Type B pancreatic cell (in vitro differentiated cells): ENCODE measurements at places on chromosomes 13 and 19. TPM values are rescaled to one million over a fixed set of nuclear protein-coding genes. Genes with fewer than 3 reads are reported as not detected.
A peak's percentile ranks its signal among the peaks of the same experiment; 100 is the strongest.

GRCh38 chr19:38875656-38876395 lies 2.2 kb downstream of the RINL start:
- H3K36me3 ChIP-seq: no peaks in the 10 kb centered on the region
- no peak overlapping the region for H3K27ac ChIP-seq
- no peaks in the 10 kb centered on the region for H3K27me3 ChIP-seq
- no peak overlapping the region for H3K4me3 ChIP-seq
- no peak for DNase-seq

F10 gene
- total RNA-seq: 34.4 and 53.6 TPM in 2 replicates

DNA sequence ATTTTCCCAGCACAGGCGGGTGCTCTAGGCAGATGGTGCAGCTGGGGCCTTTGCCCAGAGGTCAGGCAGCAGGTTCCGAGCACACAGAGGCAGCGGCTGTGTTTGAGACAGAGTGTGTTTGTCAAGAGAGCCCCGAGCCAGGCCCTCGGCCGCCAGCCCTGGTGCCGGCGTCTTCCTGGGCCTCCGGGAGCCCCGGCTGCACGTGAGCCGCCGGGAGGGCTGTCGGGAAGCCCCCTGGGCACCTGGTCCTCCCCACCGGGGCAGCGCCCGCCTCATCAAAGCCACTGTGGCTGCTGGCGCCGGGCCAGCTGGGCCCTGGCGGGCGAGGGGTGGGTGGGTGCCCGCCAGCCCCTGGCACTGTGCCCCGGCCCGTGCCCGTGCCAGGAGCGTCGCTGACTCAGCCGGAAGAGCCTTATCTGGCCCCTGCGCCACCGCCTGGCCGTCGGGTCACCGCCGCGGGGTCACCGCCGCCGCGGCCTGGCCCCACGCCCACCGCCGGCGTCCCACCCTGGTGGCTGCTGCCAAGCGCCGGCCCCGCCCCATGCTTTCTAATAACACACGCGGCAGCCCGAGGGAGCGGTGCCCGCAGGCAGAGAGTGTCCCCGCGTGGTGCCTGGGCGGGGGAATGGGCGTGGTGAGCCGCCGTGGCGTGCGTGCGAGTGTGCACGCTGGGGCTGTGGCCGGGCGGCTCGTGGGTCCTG lies 14.9 kb downstream of the ARID3A start:
- H3K27ac ChIP-seq: peak overlapping the region; percentile 67
- no peak for DNase-seq
- H3K36me3 ChIP-seq: peaks cover 24% of the 10 kb centered on the region
- peak overlapping the region; percentile 26 for H3K4me3 ChIP-seq
- peaks cover 22% of the 10 kb centered on the region for H3K4me1 ChIP-seq
- H3K27me3 ChIP-seq: no peaks in the 10 kb centered on the region

GRCh38 chr19:30447553-30447870 lies 75.3 kb downstream of the ZNF536 start:
- no peak overlapping the region for H3K4me3 ChIP-seq
- no peak for DNase-seq
- peaks cover 4% of the 10 kb centered on the region for H3K36me3 ChIP-seq
- peaks cover 41% of the 10 kb centered on the region for H3K27me3 ChIP-seq
- H3K4me1 ChIP-seq: peaks cover 30% of the 10 kb centered on the region

- no peak overlapping the region for H3K27ac ChIP-seq
- no peak for DNase-seq
- no peaks in the 10 kb centered on the region for H3K36me3 ChIP-seq
- H3K4me3 ChIP-seq: no peak overlapping the region
- peaks cover 4% of the 10 kb centered on the region for H3K27me3 ChIP-seq
Observed at GRCh38 chr13:112900691-112901091, 68.3 kb upstream of the MCF2L start.

- H3K36me3 ChIP-seq: no peaks in the 10 kb centered on the region
- no peaks in the 10 kb centered on the region for H3K27me3 ChIP-seq
- peaks cover 28% of the 10 kb centered on the region for H3K4me1 ChIP-seq
Observed at GRCh38 chr13:114038211-114038613, 64.3 kb upstream of the C13orf46 start.

GIPC3 gene
- 0.07 TPM in 1 of 2 replicates, not detected in the other for total RNA-seq

GRCh38 chr13:26743971-26744370 lies 16.6 kb downstream of the GPR12 start:
- peaks cover 71% of the 10 kb centered on the region for H3K27me3 ChIP-seq
- H3K36me3 ChIP-seq: no peaks in the 10 kb centered on the region
- H3K27ac ChIP-seq: no peak overlapping the region
- no peaks in the 10 kb centered on the region for H3K4me1 ChIP-seq
- H3K4me3 ChIP-seq: no peak overlapping the region

OR1M1 gene
- total RNA-seq: 0.31 TPM in 1 of 2 replicates, not detected in the other

ZNF813 gene
- 7.6 and 10.6 TPM in 2 replicates for total RNA-seq

- peaks cover 16% of the 10 kb centered on the region for H3K4me1 ChIP-seq
- no peak overlapping the region for H3K4me3 ChIP-seq
- no peaks in the 10 kb centered on the region for H3K36me3 ChIP-seq
- no peak for DNase-seq
- H3K27me3 ChIP-seq: no peaks in the 10 kb centered on the region
Observed at GRCh38 chr13:24631922-24632321, 48.3 kb upstream of the ATP12A start.

GRCh38 chr13:50910485-50910805 lies 854 bp downstream of the RNASEH2B start:
- H3K27ac ChIP-seq: peak overlapping the region; percentile 86
- H3K4me1 ChIP-seq: peaks cover 35% of the 10 kb centered on the region
- peak overlapping the region; percentile 88 for H3K4me3 ChIP-seq

GRCh38 chr13:97004886-97005285 lies 10.6 kb upstream of the OXGR1 start:
- H3K27ac ChIP-seq: no peak overlapping the region
- H3K4me3 ChIP-seq: no peak overlapping the region
- peaks cover 20% of the 10 kb centered on the region for H3K4me1 ChIP-seq
- no peaks in the 10 kb centered on the region for H3K36me3 ChIP-seq
- H3K27me3 ChIP-seq: peaks cover 10% of the 10 kb centered on the region
- no peak for DNase-seq

- H3K27ac ChIP-seq: no peak overlapping the region
- no peak overlapping the region for H3K4me3 ChIP-seq
- no peaks in the 10 kb centered on the region for H3K36me3 ChIP-seq
- H3K27me3 ChIP-seq: peaks cover 17% of the 10 kb centered on the region
- H3K4me1 ChIP-seq: peaks cover 17% of the 10 kb centered on the region
- DNase-seq: no peak
Observed at GRCh38 chr13:28451482-28452217, 43.3 kb downstream of the FLT1 start.

DNA sequence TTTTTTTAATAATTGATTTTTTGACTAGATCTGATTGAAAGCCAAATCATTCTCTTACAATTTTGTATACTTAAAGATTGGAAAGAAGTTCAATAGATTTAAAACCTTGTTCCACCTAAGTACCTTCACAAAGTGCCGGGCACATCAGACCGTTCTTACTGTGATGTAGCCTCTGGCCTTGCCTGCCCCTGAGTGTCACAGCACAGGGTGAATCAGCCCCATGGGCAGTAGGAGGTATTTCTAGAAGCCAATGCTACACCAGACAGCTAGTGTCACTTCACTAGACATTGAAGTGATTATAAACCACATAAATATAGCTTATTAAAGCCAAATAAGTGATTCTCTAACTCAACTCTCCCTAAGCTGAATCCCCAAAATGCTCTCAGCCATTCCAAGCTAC lies 131.3 kb downstream of the LACC1 start:
- H3K27ac ChIP-seq: no peak overlapping the region
- no peak overlapping the region for H3K4me3 ChIP-seq
- no peaks in the 10 kb centered on the region for H3K27me3 ChIP-seq
- no peak for DNase-seq
- no peaks in the 10 kb centered on the region for H3K36me3 ChIP-seq

DNA sequence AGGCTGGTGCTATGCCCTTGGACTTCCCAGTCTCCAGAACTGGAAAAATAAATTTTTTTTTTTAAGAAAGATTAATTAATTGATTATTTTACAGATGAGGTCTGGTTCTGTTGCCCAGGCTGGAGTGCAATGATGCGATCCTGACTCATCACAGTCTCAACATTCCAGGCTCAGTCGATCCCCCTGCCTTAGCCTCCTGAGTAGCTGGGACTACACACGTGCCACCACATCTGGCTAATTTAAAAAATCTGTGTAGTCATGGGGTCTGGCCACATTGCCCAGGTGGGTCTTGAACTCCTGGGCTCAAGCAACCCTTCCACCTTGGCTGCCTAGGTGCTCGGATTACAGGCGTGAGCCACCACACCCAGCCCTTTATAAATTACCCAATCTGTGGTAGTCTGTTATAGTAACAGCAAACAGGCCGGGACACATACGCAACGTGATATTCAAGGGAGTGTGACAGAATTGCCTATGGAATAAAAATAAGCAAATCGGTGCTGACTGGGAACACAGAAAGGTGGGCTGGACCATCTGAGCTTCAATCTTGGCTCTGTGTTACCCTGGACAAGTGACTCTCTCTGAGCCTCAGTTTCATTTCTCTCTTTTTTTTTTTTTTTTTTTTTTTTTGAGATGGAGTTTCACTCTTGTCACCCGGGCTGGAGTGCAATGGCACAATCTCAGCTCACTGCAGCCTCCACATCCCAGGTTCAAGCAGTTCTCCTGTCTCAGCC lies 42.8 kb downstream of the PIN1 start:
- H3K27me3 ChIP-seq: no peaks in the 10 kb centered on the region
- no peak for DNase-seq
- H3K27ac ChIP-seq: no peak overlapping the region
- H3K4me1 ChIP-seq: peaks cover 12% of the 10 kb centered on the region
- no peaks in the 10 kb centered on the region for H3K36me3 ChIP-seq

DNA sequence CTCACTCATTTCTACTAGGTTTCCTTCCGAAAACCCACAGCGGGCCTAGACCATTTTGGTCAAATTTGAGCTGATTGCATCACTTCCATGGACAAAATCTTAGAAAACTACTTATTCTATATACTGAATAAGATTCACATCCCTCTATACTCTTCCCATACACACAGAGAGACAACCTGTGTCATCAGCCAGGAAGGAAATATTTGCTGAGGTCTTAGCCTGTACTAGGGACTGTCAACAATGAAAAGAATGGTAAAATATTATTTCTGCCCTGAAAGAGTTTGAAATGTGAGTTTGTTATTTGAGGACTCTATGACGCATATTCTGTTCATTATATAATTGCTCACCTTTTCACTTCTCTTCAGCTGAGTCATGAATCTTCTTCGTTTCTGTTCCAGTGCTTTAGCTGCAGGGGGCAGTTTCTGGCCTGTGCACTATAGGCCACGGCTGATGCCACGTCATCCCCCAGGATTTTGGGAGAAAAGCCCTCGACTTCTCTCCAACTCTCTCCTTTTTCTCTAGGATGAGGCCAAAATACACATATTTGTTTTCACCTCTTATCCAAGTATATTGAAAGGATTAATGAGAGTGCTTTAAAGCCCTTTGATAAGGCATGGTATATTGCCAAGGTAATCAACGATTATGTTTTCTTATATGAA lies 47.7 kb downstream of the GSX1 start:
- H3K27ac ChIP-seq: no peak overlapping the region
- no peaks in the 10 kb centered on the region for H3K4me1 ChIP-seq
- H3K4me3 ChIP-seq: no peak overlapping the region

SPC24 gene
- 15.0 and 43.2 TPM in 2 replicates for total RNA-seq

MAST1 gene
- 1.9 and 3.5 TPM in 2 replicates for total RNA-seq

DNA sequence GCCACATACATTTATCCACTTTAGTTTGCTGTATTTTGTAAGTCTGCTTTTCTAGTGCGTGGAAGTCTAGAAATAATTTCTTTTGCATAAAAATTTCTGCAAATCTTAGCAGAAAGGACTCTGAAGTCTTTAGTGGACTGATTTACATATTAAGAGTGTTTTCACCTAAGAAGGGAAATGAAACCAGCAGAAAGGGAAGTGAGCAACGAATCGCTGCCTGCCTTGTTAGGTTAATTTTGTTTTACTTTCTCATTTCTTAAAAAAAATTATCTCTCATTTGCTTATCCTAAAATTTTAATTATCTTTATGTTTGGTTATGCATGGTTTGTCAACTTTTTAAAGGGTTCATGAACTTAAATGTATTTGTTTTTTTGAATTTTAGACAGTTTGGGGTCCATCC lies 767 bp upstream of the GPR18 start:
- DNase-seq: no peak
- peaks cover 16% of the 10 kb centered on the region for H3K36me3 ChIP-seq
- H3K27me3 ChIP-seq: no peaks in the 10 kb centered on the region
- H3K27ac ChIP-seq: no peak overlapping the region

- no peak overlapping the region for H3K4me3 ChIP-seq
- H3K27me3 ChIP-seq: no peaks in the 10 kb centered on the region
- H3K36me3 ChIP-seq: no peaks in the 10 kb centered on the region
Observed at GRCh38 chr19:53853707-53854106, 14.0 kb upstream of the MYADM start.

PDE4A gene
- 0.90 and 1.6 TPM in 2 replicates for total RNA-seq

KIRREL2 gene
- 3.3 and 3.5 TPM in 2 replicates for total RNA-seq

DNA sequence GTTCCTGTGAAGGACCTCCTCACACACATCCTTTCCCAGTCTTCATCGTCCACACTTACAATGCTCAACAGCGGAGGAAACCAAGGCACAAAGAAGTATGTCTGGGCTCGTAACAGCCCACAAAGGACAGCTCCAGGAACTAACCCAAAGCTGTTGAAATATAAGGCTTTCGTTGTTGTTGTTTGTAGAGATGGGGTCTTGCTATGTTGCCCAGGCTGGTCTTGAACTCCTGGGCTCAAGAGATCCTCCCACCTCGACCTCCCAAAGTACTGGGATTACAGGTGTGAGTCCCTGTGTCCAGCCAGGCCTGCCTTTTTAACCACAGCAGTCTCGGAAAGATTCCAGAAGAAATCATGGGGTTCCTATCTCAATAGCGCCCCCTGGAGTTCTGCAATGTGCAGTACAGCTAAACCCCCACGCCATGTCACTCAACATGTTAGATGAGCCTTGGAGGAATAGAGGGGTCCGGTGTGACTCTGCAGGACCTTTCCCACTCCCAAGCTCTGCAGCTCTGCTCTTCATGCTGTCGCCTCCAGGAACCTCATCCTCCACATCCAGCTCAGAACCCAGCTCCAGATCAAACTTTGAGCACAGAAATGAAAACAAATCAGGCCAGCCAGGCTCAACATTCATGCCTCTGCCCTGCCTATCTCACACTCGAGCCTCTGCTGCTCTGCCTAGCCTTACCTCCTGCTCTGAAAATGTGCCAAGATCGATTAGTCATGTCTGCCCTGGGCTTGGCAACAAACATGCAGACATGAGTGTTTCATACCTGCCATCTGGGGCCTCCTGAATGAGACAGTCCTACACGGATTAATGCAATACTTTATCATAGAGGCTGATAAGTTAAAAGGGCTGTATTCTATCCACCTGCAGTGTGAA lies 7.5 kb downstream of the PLA2G4C start:
- peaks cover 2% of the 10 kb centered on the region for H3K27me3 ChIP-seq
- DNase-seq: no peak
- no peak overlapping the region for H3K27ac ChIP-seq
- no peak overlapping the region for H3K4me3 ChIP-seq
- H3K36me3 ChIP-seq: no peaks in the 10 kb centered on the region
- H3K4me1 ChIP-seq: no peaks in the 10 kb centered on the region

SPHK2 gene
- 44.0 and 47.1 TPM in 2 replicates for total RNA-seq

APC2 gene
- total RNA-seq: 1.2 and 9.2 TPM in 2 replicates

GRCh38 chr13:63731896-63732295 lies 2316.2 kb upstream of the PCDH20 start:
- H3K27ac ChIP-seq: peak overlapping the region; percentile 74
- H3K36me3 ChIP-seq: no peaks in the 10 kb centered on the region
- no peak for DNase-seq
- H3K4me1 ChIP-seq: peaks cover 4% of the 10 kb centered on the region
- H3K27me3 ChIP-seq: no peaks in the 10 kb centered on the region
- no peak overlapping the region for H3K4me3 ChIP-seq
